ENCODE measurements at places on chromosomes 16 and 17.

GRCh38 chr17:82979718-82980117, 99.7 kb upstream of the METRNL start:
- DNase-seq: no peak

- no peak for DNase-seq
Measured at GRCh38 chr17:63949576-63950250, 17.6 kb upstream of the CD79B start.

- no peak for DNase-seq
Measured at GRCh38 chr16:23013484-23013883, 135.8 kb downstream of the USP31 start.

DNA sequence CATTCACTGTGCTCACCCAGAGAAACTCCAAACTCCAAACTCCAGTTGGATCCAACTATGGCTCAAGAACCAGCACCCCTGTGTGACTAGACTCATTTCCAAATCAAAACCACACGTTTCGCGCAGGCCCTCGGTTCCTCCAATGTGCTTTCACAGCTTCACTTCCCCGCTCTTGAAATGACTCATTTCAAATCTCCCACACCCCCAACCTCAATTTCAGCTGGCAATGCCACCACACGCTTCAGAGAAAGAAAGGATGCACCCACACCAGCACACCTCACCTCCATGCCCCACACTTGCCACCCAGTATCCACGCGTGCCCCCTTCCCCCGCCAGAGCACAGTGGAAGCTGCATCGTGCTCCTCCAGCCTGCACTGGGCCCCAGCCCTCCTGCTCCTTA, 9.0 kb downstream of the TMEM92 start:
- no peak for DNase-seq

- no peak for DNase-seq
Measured at GRCh38 chr16:51152691-51153576, 1.9 kb upstream of the SALL1 start.

Data from GOT3 (cell line).